ENCODE measurements at places on chromosomes 1 and 21.

GRCh38 chr21:26777166-26777565 lies 68.0 kb downstream of the ADAMTS1 start:
- no peak for DNase-seq

GRCh38 chr1:41954533-41954944 lies 35.8 kb upstream of the HIVEP3 start:
- DNase-seq, result peak; percentile 87

DNA sequence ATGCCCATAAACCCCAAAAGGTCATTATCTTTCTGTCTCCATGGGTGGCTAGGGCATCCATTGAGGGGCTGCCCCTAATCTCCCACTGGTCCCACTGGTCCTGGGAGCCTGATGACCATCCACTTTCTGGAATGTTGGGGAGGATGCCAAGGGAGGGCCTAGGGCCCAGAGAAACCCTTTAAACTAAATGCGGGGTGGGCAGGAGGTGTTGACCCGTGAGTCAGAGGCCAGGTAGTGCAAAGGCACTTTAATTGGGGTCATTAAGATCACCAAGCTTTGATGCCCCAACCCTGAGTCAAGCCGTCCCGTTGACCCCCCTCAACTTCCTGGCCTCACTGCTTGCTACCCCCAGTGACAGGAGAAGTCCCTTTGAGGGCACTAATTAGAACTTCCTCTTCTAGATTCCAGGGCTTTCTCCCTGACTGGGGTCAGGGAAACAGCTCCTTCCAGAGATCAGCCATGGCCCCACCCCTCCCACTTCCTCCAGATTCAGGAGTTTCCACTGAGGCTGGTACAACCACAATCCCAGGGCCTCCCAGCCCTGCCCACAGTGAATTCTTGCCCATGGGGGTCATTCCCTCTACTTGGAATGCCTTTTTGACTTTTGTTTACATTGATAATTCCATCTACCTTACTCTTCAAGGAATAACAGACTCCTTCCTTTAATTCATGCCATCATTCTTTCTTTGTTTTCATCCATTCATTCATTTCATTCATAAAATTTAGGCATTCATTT lies 15.5 kb upstream of the SERINC2 start:
- peak; percentile 58 for DNase-seq

DNA sequence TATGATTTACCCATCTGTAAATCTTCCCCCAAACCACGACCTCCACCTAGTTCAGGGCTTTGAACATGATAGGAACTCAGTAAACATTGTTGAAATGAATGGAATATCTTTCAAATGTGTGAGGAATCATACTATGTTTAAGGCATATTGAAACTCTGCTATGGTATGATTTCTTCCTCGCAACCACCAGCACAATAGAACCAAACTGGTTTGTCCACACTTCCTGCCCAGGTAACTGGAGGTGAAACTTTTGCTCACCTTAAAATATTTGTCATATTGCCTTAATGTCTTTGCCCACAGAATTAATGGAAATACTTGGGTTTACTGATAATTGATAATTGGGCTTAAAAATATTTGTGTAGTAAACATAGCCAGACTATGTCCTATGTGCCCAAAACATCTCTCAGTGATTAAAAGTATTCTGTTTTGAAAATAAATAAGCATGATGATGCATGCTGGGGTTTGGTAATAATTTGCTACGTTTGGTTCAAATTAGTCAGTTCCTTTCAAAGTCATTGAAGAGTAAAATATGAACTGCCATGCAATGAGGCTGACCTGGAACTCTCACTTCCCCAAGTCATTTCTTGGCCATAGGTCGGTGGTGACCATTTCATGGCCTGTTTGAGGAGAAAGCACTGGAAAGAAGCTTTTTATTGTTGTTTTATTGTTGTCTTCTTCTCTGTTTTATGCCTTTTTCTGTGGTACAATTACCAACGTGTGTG lies 73.3 kb downstream of the TNFSF18 start:
- DNase-seq, result no peak

- peak; percentile 59 for DNase-seq
Measured at GRCh38 chr1:223748773-223749733, 36.7 kb downstream of the CAPN2 start.

- no peak for DNase-seq
Measured at GRCh38 chr1:167499664-167500101, 18.6 kb downstream of the CD247 start.

- no peak for DNase-seq
Measured at GRCh38 chr1:155094622-155094948, 15.9 kb downstream of the EFNA3 start.

- DNase-seq, result no peak
Measured at GRCh38 chr1:19619697-19620384, 24.3 kb upstream of the NBL1 start.

GRCh38 chr1:179079113-179079761 lies 2.6 kb upstream of the TOR3A start:
- DNase-seq, result peak; percentile 76

DNA sequence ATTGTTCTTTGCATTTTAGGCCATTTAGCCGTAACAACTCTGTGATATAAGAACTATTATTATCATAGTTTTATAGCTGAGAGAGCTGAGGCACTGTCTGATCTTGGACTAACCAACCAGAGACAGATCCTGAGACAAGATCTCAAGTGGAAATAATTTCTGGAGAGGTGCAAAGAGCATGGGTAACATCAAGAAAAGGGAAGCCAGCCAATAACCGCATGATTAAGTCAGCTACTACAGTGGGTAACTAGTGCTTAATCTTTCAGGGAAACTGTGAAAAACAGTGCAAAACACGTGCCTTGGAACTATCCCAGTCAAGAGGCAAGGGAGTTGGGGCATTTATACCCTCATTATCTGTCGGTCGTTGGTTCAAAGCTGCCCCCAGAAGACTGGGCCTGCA lies 105.8 kb downstream of the OMA1 start:
- no peak for DNase-seq

- no peak for DNase-seq
Measured at GRCh38 chr1:37482796-37483744, 8.7 kb downstream of the ZC3H12A start.

- peak; percentile 59 for DNase-seq
Measured at GRCh38 chr1:171433451-171433850, 51.9 kb upstream of the PRRC2C start.

DNA sequence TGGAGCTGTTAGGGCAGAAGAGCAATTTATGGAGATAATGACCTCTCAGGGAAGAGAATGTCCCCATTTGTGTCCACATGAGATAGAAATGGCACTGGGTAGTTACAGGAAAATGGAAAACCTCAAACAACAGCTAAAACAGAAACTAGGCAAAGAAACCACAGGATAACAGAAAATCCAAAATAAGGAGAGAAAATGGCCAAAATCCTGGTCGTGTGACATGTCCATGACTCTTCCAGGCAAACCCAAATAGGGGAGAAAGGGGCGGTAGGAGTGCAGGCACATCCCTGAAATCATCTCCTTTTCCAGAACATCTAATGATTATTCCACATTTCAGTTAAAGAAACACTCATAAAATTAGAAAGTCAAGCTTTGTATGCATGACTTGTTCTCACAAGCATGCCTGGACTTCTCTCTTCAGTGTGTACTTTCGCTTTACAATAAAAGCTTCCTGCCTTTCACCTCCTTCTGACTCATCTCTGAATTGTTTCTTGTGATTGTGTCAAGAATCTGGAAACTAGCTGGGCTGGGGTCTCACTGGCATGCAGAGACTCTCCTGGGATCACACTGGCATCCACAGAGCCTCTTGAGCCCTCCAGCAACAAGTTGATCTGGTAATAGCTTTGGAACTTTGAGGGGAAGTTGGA lies 171.4 kb upstream of the ZP4 start:
- DNase-seq, result peak; percentile 76
